ENCODE measurements at places on chromosomes 11 and 22.

GRCh38 chr11:21250196-21250595 is 580.8 kb downstream of the NELL1 start:
- DNase-seq, result no peak

DNA sequence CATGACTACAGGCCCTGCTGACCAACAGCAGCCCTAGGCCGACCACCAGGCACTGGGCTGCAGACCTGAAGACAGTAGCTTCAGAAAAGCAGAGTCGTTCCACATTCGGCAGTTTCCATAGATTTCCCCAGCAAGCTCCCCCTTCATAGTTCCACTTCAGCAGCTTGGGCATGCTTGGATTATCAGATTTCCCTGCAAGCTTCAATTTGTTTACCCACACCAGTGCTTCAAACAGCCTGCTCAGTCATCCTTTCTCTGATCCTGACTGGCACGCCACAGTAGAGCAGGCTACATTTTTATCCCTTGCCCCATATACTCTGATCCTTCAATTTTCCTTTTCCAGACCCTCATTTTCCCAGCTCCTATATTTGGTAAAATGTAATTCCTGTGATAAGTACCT is 51.1 kb upstream of the CFAP300 start:
- no peak for DNase-seq

GRCh38 chr22:38724926-38725571 is 19.3 kb downstream of the GTPBP1 start:
- DNase-seq, result no peak

DNA sequence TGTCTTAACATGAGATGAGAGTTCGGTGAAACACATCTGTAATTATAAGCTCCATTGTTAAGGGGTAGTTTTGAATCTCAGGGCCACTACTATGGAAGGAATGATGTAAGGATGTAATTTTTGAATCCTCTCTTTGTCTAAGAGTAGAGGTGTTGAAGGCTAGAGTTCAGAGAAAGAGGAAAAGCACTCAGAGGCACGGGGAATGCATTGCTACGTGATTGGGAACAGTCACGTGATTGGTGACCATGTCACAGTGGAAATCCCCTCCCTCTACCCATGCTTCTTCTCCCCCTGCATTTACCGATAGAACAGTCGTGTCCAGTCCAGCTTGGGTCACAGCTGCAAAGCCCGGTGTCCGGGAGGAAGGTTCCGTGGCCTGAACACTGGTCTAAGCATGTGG is 230.3 kb upstream of the NARS2 start:
- DNase-seq, result no peak

GRCh38 chr11:94171693-94172440 is 43.2 kb downstream of the PANX1 start:
- DNase-seq, result peak; percentile 69

GRCh38 chr11:35036639-35037038 is 102.3 kb upstream of the CD44 start:
- DNase-seq, result no peak

DNA sequence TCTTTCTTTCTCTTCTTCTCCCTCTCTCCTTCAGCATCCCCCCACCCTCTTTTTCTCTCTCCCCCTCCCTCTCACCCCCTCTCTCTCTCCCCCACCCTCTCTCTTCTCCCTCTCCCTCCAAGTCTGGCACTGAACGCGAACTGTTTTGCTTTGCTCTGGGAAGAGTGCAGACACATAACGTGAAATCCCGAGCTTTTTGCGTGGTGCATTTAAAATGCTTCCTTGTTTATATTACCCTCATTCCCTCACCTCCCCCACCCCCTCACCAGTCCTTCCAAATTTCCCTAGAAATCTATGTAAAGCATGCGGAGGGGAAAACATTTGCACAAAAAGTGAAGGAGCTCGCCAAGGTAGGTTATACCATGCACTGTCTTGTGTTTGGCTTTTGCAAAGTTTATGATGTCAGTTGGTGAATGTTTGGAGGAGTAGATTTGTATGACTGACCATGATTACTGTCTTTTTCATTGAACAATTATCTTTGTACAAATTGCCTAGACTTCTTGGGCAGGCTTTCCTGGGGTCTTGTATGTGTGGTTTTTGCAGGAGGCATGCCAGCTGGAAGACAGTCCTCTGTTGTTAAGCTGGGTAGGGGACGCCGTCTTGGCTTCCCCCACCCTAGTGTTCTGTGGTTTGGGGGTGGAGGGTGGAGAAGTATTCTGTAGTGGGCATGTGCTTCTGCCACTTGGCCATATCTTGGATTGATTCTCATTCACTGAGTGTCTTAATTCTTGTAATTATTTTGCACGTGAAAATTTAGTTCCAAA is 123.7 kb upstream of the HSD17B12 start:
- DNase-seq, result no peak
